ENCODE measurements at places on chromosomes 5 and 9.
A peak's percentile ranks its signal among the peaks of the same experiment; 100 is the strongest.

GRCh38 chr9:80784647-80785046 is 904.7 kb downstream of the TLE1 start:
- DNase-seq: no peak

DNA sequence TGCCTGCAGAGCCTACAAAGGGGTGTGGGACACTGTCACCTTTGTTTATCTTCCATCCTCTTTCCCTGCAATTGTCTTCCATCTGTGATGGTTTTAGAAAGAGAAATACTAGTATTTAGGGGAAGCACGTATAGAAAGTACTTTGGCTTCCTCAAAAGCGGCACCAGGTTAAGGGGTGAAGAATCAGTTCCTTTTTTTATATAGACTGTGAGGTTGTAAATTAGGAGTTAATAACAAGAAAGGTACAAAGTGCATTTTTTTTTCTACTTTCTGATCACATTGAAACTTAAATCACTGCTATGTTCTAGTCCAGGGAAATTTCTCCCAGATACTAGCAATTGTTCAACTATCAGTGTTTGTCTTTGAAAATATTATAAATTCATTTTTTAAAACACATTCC is 219.3 kb downstream of the CEMIP2 start:
- no peak for DNase-seq

GRCh38 chr9:37787059-37787458 is 2.2 kb upstream of the EXOSC3 start:
- no peak for DNase-seq

- DNase-seq: no peak
Measured at GRCh38 chr9:114085387-114085789, 7.3 kb upstream of the AMBP start.

GRCh38 chr5:36734422-36734821 is 128.0 kb downstream of the SLC1A3 start:
- no peak for DNase-seq

GRCh38 chr9:134223591-134224122 is 59.3 kb upstream of the RNU6ATAC start:
- DNase-seq: no peak

DNA sequence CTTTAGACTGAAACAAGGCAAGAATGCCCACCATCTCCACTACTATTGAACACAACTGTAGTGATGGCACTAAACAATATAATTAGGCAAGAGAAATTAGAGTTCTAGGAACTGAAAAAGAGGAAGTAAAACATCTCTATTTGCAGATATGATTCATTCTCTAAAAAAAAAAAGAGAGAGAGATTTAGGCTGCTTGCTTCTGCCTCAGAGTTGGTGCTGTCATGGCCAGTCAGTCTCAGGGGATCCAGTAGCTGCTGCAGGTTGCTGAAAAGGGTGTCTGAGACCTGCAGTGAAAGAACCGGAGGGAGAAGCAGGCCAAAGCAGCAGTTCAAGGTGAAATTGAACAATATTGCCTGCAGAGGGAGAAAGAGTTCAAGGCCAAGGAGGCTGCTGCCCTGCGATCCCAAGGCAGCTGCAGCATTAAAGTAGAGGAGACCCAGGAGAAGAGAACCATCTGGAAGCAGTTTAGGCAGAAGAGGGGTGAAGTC is 72.5 kb downstream of the AP3B1 start:
- no peak for DNase-seq

DNA sequence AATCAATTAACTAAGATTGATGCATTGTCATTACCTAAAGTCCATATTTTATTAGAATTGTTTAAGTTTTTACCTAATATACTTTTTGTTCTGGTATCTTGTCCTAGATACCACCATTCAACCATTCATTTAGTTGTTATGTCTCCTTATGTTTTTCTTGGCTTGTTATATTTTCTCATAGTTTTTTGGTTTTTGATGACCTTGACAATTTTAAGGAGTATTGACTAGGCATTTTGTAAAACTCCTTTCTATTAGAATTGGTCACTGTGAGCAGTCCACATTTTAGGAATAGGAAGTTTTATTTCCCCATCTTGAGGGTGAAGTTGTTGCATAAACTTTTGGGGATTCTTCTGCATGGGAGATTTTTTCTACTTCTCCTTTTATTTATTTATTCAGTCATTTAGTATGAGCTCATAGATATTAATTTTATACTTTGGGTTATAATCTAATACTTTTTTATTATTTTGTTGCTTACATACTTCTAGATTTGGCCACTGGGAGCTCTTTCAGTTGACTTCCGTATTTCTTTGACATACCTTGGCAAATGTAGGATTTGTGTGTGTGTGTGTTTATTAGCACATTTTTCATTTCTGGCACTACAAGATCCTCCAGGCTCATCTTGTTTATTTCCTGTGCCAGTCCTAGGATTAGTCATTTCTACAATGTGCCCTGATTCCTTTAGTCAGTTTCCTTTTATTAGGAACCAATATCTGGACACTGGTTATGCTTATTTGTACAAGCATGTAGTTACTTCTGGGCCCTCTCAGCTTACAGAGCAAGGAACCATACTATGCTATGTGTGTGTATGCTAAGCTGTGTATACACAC is 134.9 kb upstream of the CDKN2B start:
- DNase-seq: no peak

DNA sequence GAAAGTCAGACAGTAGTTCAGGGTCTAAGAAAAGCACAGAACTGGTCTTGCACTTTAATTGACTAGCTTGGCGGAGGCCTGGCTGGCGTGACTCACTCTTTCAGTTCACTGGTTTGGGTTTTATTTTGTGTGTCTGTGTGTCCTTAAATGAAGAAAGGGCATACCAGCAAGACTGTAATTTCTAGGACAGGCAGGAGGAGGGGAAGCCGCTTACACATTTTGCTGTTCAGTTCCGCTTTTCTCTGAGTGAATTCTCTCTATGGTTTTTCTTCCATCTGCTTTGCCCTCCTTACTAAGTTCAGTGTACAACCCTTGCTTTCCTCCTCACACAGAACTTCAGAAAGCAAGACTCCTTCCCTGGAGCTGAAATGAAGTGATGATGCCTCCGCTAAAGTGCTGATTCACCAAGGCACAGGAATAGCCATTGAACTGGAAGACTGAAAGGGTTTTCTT is 150.8 kb downstream of the MEF2C start:
- DNase-seq: no peak

DNA sequence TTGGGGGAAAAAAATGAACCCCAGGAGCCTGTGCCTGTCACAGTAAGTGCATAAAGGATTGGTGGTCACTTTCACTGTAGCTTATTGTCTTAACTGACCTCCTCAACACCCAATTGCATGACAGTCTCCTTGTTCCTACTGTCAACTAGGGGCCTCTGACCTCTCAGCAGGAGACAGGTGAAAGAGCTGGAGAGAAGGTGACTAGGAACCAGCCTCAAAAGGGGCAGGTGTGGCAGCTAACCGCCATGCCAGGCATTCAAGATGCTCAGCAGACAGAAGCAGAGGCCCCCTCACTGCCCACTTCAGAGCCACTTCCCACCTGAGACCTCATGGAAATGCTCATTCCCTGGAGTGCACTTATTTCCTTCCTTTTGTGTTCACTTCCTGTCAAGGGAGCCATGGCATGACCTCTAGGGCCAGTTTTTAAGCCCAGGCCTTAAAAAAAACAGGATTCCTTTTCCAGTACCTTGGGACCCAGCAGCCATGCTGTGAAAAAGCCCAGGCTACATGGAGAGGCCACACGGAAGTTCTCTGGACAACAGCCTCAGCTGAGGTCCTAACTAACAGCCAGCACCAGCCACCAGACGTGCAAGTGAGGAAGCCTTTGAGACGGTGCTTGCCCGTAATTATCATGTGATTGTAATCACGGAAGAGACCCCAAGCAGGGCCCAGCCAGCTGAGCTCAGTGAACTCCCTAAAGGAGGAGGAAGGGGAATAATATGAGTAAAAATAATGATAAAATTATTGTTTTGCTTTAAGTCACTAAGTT is 74.9 kb downstream of the NSUN2 start:
- DNase-seq: no peak

GRCh38 chr5:53479590-53480415 is 626 bp upstream of the FST start:
- peak; percentile 48 for DNase-seq

DNA sequence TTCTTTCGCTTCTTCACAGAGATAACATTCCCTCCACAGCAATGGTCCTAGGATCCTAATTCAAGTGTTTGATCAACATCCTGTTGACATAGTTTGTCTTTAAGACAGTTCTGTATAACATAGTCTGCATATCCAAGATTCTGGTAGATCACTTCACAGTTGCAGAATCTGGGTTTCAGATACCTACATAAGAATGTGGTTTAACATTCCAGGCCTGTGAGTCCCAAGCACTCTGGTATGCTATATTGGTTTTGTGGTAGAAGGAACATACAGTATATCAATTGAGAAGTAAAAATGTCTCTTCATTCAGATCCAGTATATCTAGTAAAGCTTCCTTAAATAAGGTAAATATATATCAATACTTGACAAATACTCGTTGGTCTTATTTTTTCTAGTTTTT is 914.2 kb upstream of the CDH6 start:
- DNase-seq: no peak

DNA sequence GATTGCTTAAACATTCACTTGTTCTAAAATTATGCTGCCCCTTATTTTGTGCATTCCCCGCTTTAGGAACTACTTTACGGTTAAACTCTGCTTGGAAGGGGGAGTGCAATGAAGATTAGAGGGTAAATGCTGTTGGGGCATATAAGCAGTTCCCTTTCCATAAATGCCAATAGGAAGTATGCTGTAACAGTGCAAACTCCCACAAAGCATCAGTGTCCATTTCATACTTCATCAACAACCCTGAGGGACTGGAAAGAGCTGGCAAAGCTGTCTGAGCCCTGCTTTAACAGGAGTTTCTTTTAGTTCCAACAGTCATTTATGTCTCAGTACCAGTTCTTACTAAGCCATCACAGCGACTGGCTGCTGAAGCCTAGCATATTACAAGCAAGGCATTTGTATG is 1.8 kb downstream of the ACTL7A start:
- DNase-seq: no peak

GRCh38 chr5:181283347-181283746 is 22.4 kb upstream of the TRIM52 start:
- no peak for DNase-seq

DNA sequence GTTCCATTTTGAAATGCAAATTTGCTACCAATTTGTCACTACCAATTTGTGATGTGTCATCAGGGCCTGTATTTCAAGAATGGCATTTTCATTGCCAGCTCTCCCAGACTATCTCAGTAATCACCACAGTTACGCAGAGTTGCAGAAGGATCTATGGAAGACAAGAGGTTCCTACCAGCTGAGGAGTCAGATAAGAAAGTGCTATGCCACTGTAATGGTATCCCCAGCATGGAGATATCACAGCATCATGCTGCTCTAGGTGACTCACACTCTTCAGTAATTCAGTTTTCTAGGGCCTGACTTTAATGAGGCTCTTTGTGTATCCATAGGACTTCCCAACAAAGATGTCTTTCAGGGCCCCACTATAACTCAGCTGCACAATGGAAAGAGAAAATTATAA is 490.3 kb downstream of the ARHGEF28 start:
- no peak for DNase-seq

DNA sequence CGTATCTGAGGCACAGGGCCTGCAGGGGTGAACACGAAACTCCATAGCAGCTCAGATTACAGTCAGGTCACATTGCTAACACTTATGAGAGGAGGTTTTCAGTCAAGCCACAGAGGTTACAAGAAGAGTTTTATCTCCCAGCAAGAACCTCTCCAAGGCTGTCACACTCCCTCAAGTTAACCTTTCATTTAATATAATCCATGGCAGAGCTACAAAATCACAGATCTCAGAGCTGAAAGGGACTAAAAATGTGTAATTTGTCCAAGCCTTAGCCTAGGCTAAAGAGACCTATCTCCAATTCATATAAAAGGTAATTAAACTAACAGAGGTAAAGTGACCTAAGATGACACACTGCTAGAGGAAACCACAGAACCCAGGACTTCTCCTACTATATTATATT is 57.2 kb downstream of the MLANA start:
- DNase-seq: no peak

- DNase-seq: peak; percentile 76
Measured at GRCh38 chr9:14271093-14271673, 42.8 kb downstream of the NFIB start.

GRCh38 chr5:142175039-142175438 is 66.5 kb downstream of the NDFIP1 start:
- DNase-seq: no peak

DNA sequence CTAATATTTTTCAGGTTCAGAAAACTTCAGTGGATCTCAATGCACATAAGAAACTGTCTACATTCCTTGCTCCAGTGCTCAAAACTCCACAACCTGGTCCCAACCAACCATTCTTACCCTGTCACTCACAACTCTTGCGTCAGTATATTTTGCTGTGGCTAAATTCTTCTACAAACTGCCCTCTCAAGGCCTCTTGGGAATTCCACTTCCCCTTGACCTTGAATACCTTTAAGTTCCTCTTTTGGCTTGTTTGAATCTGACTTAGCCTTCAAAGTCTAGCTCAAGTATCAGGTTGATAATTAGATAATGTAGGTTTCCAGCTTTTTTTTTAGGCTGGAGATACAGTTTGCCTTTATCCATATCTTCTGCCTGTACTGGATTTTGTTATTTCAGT is 128.3 kb downstream of the SLF1 start:
- DNase-seq: no peak

GRCh38 chr5:136810261-136810801 is 445.0 kb upstream of the TRPC7 start:
- DNase-seq: no peak

- no peak for DNase-seq
Measured at GRCh38 chr5:142204219-142204618, 95.6 kb downstream of the NDFIP1 start.

DNA sequence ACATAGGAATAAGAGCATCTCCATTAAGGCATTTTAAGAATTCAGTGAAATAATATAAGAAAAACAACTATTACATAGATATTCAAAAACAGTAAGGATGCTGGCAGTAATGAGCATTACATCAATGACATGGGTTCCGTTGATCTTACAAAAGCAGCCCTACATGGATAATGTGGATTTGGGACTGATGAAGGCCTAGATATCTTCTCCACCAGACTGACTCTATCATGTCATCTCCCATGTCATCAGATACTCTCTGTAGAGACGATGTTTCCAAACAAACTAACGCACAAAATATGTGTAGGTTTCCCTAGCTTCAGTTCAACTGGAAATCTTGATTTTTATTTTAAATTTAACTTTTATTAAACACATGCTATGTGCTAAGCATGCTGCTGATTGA is 3.6 kb downstream of the LURAP1L start:
- DNase-seq: no peak

DNA sequence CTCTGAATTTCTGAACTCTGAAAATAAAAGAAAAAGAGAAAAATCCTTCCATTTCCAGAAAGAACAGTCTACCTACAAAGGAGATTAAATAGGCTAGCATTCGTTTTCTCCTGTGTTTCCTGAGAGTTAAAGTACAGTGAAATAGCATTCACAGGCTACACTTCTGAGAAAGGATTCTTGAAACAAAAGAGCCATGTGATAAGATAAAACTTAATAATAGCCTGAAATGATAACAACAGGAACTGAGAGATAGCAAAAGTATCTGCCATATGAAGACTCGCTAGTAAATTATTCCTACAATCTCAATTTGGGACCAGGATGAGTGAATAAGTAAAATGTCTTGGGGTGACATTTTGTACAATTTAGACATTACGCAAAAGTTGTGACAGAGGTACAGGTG is 62.4 kb downstream of the FBN2 start:
- no peak for DNase-seq

Data from NCI-H510A (cell line).